Activated naive CD4-positive, alpha-beta T cell (primary cell): ENCODE measurements at places on chromosomes 1 and 21.

- DNase-seq = no peak
These were observed 24.7 kb upstream of the IGSF5 start for GRCh38 chr21:39720126-39720778.

DNA sequence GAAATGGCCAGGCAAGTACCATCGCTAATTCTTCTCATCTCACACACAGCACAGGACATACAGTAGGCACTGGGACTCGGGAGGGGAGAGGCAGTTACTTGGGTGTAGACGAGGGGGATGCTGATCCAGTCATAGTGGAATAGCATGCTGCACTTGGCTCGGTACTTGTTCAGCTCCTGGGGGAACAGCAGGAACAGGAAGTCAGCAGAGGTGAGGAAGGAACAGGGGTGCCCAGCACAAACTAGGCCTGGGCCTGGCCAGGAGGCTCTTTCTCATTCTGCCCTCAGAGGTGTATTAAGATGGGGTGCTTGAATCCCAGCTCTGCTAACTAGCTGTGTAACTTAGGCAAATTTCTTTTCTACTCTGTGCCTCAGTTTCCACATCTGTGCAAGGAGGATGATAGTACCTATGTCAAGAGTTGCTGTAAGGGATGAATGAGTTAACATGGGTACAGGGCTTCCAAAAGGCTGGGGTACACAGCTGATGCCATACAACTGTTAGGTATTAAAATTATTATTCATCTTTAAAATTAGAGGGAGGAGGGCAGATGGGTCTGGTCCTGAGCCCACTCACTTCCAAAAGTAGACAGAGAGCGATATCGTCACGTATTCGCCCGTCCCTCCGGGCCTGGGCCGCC lies 2.4 kb downstream of the BEST4 start:
- no peak for DNase-seq

GRCh38 chr1:212284744-212285684 lies at the start of gene PPP2R5A:
Gene PPP2R5A (plus strand): TSS chr1:212285410. CDS start chr1:212286111, 701 bp downstream.
- DNase-seq = peak; percentile 95

GRCh38 chr1:28282426-28283407 lies 23.4 kb downstream of the SESN2 start:
- DNase-seq = no peak

GRCh38 chr1:160404094-160404493 lies 3.7 kb downstream of the VANGL2 start:
- DNase-seq = no peak

- DNase-seq = no peak
These were observed 126.7 kb upstream of the ERG start for GRCh38 chr21:38625000-38625399.

GRCh38 chr1:87348341-87349019 lies 19.8 kb downstream of the LMO4 start:
- DNase-seq = no peak

- DNase-seq = no peak
These were observed 783 bp downstream of the CD1B start for GRCh38 chr1:158330391-158331105.

DNA sequence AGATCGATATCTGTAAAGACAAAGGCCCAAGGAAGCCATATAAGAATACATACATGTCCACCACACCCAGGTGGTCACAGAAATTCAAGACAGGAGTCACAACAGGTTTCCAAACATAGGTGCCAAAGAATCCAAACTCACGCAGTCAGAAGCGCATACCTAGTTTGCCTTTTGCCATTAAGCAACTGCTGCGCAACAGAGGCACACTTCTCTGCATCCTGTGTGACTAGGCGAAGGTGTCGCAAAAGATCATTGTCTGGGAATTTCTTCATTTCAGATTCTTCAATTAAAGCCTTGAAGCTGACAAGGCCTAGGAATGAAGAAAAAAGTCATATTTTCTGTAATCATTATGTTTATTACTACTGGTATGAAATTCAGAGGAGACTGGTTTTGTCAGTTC lies 32.2 kb upstream of the SYT2 start:
- DNase-seq = no peak

GRCh38 chr1:36911561-36912364 lies 122.6 kb downstream of the GRIK3 start:
- no peak for DNase-seq

GRCh38 chr21:46168659-46169386 lies 13.4 kb upstream of the FTCD start:
- DNase-seq = no peak

DNA sequence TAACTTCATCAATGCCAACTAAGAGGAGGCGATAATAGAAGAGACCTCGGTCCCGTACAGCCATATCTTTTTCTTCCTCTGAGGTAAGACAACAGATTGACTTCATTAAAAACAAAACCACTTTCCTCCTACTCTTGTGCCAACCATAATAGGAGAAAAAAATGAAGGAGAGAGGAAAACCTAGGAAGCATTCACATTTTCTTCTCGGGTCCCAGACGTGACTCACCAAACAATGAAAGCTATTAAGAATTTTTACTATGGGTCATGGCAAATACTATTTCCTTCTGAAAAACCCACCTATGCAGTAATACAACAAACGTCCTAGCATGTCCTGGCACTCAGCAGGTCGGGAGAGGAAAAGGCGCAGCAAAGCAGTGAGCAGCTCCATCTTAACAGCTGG lies 8.6 kb upstream of the BCL2L15 start:
- DNase-seq = no peak

GRCh38 chr1:246923900-246924299 lies 7.8 kb downstream of the AHCTF1 start:
- no peak for DNase-seq

- DNase-seq = no peak
These were observed 25.4 kb downstream of the NUP210L start for GRCh38 chr1:154129391-154129970.

GRCh38 chr1:226134170-226135058 lies 52.1 kb downstream of the ACBD3 start:
- DNase-seq = no peak
